NCI-H1105 treated with DMSO at 0.1 percent for 48 hours (cell line): ENCODE measurements at places on chromosomes 3 and 15.
A peak's percentile ranks its signal among the peaks of the same experiment; 100 is the strongest.

DNA sequence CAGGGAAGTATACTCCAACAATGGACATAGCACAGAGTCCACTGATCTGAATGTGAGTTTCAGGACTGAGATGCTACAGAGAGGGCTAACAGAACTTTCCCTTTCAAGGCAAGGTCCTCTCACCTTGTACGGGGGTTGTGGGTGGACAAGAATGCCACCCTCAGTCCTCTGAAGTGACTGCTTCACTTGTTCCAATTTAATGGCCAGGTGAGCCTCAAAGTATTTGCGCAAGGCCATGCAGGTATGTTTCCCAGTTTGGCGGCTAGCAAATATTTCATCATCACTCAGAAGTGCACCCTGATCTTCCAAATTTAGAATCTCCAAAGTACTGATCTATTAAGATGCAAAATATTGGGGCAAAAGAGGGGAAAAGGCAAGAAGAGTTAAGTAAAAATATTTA lies 38.1 kb downstream of the RBM15B start:
- DNase-seq, result no peak

- no peak for DNase-seq
Measured at GRCh38 chr3:126971891-126972351, 11.0 kb upstream of the PLXNA1 start.

- no peak for DNase-seq
Measured at GRCh38 chr3:5144316-5144994, 22.4 kb downstream of the ARL8B start.

GRCh38 chr3:64163755-64164148 lies 61.5 kb downstream of the PRICKLE2 start:
- DNase-seq, result no peak

GRCh38 chr15:63044645-63045464 lies 2.3 kb downstream of the TPM1 start:
- no peak for DNase-seq

DNA sequence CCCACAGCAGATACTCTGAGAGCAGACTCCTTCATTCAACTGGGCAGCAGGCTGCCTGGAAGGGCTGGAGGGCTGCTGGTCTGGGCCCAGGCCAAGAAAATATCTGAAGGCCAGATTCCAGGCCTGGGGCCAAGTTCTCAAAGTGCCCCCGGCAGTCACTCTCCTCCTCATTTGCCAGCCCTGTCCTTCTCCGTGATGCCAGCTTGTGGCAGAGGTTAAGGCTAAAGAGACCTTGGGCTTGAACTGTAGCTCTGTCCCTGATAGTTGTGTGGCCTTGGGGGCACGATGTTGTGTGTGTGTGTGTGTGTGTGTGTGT lies 39.0 kb downstream of the FAM3D start:
- peak; percentile 3 for DNase-seq

GRCh38 chr3:108153451-108153981 lies 62.7 kb upstream of the CD47 start:
- peak; percentile 63 for DNase-seq

DNA sequence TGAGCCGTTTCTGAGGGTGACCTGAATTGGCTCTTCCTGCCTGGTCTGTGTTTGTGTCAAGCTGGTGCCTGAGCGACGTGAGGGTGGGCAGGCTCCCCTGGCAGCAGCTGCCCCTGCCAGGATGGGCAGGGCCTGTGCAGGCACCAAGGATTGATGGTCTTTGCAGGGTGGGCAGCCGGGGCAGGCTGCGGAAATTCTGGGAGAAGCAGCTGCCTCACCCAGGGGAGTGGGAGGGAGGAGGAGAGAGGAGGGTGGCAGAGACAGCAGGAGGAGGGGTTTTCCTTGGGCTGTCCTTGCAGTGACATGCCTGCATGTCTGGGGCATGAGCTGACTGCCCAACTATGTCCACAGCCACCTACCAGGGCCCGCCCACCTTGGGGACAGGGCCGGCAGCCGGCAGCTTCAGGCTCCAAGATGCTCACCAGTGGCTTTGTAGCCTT lies 27.9 kb upstream of the SLC6A6 start:
- DNase-seq, result no peak

- DNase-seq, result no peak
Measured at GRCh38 chr3:100603469-100603868, 5.9 kb upstream of the ADGRG7 start.

- DNase-seq, result peak; percentile 62
Measured at GRCh38 chr3:135268941-135269532, 474.0 kb downstream of the EPHB1 start.

DNA sequence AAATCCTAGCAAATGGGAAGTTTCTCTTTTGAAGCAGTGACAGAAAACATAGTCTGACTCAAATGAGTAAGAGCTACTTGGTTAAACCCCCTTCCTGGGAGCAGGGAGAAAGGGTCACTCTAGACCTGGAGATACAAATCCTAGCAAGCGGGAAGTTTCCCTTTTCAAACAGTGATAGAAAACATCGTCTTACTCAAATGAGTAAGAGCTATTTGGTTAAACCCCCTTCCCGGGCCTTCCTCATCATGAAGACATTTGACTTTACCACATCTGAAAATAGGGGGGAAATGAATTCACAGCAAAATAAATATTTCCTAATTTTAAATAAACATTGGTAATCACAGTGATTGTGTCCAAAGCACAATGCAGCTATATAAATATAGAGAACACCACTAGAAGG lies 79.2 kb downstream of the FOXB1 start:
- no peak for DNase-seq

GRCh38 chr3:13702286-13702685 lies 153.4 kb downstream of the FBLN2 start:
- DNase-seq, result no peak

- peak; percentile 28 for DNase-seq
Measured at GRCh38 chr15:90648137-90649070, 68.7 kb upstream of the BLM start.

- no peak for DNase-seq
Measured at GRCh38 chr15:63405159-63405558, 23.5 kb upstream of the CA12 start.

DNA sequence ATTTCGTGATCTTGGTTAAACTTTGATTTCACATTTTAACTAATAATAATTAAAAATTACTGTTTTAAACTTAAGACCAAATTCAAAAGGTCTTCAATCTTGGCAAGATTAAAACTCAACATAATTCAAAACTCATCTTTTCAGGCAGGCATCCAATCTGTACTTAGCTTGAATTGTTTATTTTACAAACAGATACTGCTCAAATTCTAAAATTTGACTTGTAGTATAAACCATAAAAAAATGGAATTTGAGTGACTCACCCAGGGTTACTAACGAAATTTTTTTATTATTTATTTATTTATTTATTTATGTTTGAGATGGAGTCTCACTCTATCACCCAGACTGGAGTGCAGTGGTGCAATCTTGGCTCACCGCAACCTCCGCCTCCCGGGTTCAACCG lies 64.4 kb downstream of the GAP43 start:
- no peak for DNase-seq

DNA sequence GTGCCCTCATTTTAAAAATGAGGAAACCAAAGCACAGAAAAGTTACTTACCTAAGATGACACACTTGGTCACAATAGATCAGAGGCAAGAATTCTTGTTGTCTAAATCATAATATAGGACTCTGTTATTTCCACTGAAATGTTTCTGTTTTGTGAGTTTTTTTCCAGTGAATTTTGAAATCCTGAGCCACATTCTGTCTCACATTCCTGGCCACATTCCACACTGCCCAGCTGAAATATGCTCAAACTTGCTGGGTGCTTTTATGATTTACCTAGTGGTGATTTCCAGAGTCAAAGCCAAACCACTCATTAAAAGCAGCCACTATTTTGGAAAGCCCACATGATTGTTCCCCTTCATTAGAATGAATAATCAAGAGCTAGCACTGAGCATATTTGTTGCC lies 82.3 kb upstream of the NPHP3 start:
- no peak for DNase-seq

DNA sequence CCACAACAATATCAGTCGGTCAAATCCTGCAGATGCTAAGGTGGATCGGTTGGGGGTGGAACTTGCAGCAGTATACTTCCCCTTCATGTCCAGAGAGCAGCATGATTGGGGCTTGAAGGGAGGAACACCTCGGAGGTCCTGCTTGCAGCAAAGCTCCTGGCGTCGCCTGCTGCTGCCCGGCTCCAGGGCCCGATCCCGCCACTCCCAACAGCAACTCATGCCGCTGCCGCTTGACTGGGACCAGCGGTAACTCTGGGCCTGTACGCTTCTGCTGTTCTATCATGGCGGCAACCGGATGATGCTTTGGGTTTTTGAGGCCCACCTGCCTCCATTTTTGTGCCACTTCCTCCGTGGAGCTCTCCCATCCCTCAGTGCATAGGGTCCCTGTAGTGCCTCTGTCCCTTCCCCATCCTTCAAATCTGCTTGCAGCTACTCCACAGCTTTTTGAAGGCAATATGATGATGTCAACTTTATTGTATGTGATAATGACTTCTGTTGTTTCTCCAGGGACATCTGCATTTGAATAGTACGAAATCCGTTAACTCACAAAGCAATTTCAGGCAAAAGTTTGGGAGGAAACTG lies 56.3 kb downstream of the KCNAB1 start:
- no peak for DNase-seq

DNA sequence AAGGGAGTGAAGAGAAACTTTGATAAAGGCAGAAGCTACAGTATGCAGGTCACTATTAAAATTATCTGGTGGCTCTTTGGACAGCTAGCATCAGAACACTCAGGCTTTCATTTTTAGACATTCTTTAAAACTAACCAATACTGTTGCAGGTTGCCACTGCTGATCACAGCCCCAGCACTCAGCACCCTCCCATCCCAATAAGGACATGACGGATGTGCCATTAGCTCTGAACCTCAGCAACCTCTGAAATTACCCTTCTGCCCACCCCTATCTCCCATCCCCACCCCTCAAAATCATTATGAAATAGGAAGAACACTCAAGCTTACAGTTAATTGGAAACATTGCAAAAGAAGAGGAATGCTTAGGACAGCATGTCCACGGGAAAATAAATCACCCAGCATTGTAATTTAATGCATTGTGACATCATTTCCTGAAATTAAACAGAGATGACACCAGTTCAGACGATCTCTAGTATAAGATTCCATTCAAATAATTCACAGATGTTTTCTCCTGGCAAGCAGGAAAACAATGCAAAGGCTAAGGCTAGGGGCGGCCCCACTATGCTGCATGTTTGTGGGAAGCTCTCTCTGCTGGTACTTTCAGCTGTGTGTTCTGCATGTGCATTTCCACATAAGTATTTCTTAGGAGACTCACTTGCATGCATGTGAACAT lies 71.6 kb downstream of the MEIS2 start:
- DNase-seq, result no peak

DNA sequence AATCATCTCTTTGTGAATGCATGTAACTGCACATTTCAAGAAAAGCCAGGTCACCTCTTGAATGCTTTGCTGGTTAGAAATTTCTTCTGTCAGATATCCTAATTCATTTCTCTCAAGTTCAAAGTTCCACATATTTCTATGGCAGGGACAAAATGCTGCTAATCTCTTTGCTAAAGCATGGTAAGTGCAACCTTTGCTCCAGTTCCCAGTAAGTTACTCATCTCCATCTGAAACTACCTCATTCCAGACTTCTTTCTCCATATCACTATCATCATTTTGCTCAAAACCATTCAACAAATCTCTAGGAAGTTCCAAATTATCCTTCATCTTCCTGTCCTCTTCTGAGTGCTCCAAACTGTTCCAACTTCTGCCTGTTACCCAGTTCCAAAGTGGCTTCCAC lies 230.6 kb downstream of the ZMAT3 start:
- no peak for DNase-seq

DNA sequence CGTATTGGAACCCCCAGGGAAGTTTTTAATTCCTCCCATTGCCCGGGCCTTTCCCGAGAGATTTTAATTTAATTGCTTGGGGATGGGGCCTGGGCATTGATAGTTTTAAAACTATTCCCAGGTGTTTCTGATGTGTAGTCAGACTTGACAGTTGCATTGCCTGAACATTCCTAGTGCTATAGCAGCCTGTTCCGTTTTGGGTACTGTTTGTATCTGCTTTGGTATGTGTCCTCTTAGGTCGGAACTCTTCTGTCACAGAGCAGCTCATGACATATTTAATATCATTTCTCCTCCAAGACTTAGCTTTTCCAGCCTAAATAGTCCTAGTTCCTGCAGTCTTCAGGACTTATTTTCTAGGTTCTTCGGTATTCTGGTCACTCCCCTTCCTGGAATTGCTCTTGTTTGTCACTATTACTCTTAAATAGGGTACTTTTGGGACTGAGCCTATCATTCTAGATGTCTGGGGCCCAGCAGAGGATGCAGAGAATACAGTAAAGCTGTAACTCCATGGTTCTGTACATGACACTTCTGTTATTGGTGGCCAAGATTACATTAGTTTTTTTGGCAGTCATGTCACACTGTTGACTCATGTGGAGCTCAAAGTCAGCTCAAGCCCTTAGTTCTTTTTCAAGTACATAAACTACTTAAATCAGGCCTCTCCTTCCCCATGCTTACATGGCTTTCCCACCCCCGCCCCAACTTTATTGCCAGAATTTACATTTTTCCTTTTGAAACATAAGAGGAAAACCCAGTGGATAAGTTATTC lies 81.5 kb downstream of the BBX start:
- no peak for DNase-seq

DNA sequence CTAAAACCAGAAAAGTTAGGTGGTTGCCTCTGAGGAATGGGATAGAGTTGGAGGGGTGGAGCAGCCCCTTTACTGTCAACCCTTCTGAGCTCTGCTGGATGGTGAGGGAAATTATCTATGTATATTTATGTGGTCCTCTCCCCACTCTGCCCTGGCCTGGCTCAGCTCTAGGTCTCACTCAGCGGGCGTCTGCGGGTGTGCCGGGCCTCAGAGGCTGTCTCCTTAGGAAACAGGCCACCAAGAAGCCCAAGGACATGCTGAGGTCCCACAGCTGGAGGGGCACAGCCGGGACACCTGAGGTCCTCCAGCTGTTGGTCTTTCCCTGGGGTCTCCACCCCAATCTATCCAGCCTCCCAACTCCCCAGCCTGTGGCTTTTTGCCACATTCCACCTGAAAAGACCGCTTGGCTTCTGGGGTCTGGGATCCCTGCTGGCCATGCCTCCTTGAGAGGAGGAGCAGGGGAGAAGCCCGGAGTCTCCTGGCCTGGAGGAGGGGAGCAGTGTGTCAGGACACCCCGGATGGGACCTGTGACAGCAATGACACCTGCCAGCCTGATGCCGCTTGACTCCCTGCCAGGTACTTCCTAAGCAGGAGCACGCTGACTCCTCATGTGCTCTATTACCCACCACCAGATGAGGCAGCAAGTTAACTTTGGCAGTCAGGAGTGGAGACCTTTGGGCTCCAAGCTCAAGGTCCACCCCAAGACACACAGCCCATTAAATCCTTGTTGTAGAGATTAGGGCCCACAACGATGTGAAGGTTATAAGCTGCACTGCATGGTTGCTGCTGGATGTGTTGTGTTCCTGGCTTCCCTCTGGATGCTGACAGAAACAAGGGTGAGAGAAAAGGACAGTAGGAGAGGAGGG lies at the start of gene SLC28A1:
Gene SLC28A1, plus strand, starts transcription at position 747 of the 866 bp plus-strand sequence. CDS start 3,099 bp downstream, outside the sequence.
- no peak for DNase-seq

DNA sequence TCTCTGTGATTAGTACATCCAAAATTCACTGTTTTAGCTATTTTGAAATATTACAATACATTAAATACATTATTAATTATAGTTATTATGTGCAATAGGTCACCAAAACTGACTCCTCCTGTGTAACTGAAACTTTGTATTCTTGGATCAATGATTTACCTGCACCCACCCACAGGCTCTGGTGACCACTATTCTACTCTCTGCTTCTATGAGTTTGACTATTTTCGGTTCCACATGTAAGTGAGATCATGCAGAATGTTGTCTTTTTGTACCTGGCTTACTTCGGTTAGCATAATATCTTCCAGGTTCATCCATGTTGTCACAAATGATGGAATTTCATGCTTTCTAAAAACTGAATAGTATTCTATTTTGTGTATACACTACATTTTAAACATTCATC lies 43.8 kb downstream of the SLC2A2 start:
- no peak for DNase-seq
